ENCODE measurements at places on chromosomes 4 and X.

DNA sequence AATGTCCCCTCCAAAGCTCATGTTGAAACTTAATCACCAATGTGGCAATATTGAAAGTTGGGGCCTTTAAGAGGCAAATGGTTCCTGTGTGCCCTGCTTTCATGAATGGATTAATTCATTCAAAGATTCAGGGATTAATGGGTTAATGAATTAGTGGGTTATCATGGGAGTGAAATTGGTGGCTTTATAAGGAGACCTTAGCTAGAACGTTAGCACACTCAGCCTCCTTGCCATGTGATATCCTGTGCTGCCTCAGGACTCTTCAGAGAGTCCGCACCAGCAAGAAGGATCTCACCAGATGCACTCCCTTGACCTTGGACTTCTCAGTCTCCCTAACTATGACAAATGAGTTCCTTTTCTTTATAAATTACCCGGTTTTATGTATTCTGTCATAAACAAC is 2.6 kb upstream of the WDR19 start:
- no peak for DNase-seq

DNA sequence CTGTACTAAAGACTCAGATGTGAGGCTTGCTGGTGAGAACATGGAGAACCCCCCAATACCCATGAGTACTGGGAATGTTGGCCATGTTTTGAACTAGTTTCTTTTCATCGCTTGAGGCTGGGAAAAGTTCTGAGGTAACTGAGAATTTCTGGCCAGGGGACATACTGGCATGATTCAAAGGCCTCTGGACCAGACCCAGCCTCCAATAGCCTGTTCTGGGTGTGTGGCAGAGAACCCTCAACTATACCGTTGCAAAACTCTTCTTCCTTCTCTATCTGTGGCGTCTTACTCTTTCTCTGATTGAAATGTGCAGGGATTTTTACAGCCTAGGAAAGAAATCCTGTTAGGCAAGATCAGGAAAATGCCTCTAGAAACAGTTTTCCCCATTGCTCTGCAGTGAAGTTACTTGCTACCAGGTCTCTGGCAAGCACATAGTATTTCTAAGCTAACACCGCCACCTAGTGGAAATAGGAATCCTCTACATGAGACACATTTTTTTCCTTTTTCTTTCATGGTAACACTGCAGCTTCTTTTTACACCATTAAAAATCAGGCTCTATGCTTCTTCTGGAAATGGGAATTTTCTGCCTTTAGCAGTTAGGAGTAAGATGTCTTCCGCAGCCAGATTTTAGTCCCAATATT is 170.7 kb upstream of the ZCCHC13 start:
- DNase-seq = no peak

- no peak for DNase-seq
Observed at GRCh38 chrX:124127496-124127895, 166.0 kb downstream of the STAG2 start.

DNA sequence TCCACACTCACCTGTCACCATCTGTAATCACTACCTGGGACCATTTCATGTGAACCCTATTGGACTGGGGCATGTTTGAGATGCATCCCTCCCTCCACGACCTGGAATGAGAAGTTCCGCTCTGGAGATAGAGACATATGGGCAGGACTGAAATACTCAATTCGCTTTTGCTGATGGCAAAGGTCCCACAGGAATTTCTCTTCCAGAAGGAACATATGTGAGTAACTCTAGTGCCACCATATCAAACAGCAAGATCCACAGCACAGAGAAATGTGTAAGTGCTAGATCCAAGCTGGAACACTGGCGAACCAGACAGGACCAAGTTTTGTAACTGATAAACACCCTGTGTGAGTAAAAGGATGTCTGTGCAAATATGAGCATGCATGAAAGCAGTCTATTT is 43.9 kb downstream of the SEL1L3 start:
- DNase-seq = no peak

DNA sequence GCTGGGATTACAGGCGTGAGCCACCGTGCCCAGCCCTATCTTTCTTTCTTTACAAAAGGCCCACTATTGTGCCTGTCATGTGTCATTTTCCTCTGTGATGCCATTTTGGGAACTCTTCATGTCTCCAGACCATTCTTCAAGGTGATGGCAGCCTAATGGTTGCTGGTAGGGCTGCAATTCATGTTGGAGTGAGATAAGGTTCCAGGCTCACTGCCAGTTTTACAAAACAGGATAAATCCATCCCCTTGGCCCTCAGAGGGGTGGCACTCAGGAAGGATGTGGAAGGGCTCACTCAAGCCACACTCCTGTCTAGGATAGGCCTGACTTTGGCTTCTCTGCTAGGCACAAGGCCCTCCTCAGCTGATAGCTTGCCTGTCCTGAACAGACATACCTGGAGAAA is 3.8 kb downstream of the TCEAL9 start:
- DNase-seq = no peak

DNA sequence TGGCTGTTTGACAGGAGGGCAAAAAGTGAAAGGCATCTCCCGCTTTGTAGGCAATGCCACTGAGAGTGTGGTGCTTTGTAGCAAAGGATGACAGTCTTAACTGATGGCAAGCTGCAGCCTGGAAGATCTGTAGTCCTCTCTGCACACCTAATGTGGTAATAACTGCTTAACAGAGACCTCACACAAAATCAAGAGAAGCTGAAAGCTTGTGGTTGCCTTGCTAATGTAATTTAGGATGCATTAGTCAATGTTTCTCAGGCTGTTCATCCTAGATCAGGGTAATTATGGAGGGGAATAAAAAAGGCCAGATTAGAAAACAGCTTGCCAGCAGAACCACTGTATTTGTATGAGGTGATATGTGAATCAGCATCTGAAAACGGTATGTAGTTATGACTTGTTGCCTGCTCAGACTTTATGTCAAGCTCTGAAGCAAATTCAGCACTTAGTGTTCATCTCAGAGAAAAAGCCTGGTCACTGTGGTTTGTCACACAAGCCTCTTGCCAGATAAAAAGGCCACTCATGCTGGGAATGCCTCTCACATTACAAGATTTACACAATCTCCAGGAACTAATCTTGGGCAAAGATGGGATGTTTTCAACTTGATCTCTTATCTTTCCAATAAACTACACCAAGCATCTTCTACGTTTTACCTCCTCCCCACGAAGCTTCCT is 130.8 kb downstream of the ENOX2 start:
- no peak for DNase-seq

GRCh38 chrX:133838761-133839676 is 146.4 kb downstream of the GPC3 start:
- no peak for DNase-seq

DNA sequence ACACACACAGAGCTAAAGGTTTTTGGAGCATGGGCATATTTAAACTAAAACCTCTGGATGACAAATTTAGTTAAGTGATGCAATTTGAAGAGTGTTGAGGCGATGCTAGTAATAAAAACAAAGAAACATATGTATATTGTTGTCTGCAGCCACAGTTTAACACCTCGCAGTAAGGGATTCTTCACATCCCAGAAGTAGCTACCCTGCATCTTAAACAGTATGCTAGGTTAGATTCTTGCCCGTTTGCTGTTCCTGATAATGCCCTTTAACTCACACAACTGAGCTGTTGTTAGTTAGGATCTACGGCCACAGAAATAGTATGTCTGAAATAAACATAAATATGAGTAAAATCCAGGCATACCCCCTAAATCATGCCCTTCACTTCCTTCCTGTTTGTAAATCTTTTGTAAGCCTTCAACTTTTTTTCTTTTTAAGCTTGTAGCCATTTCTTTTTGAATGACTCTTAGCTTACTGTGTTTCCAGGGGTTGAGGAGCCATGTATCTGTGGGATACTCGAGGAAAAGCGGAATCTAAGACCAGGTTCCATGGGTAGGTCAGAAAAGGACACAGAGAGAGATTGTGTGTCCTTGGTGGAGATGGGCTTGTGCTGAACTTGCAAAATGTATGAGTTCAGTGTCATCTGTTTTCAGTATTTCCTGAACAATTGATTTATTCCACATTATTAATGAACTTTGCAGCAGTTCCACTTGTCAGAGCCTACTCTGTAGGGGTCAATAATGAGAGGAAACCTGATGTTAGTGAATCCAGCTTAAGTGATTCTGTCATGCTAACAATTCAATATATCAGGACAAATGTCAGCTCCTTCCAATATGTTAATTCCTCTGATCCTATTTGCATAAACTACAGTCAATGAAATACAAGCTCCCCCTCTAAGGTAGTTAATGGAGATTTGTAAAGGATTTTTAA is 349.6 kb downstream of the GPAT3 start:
- no peak for DNase-seq

GRCh38 chr4:154942176-154942575 is 161.1 kb downstream of the RBM46 start:
- DNase-seq = no peak

GRCh38 chr4:67035501-67035900 is 509.8 kb downstream of the CENPC start:
- no peak for DNase-seq

- no peak for DNase-seq
Observed at GRCh38 chr4:157043131-157043530, 32.8 kb upstream of the GLRB start.

- no peak for DNase-seq
Observed at GRCh38 chr4:110988722-110989121, 365.8 kb upstream of the PITX2 start.

GRCh38 chrX:121585626-121586025 is 538.2 kb downstream of the GLUD2 start:
- DNase-seq = no peak

GRCh38 chr4:7736436-7737267 is 203.0 kb downstream of the AFAP1 start:
- DNase-seq = no peak

DNA sequence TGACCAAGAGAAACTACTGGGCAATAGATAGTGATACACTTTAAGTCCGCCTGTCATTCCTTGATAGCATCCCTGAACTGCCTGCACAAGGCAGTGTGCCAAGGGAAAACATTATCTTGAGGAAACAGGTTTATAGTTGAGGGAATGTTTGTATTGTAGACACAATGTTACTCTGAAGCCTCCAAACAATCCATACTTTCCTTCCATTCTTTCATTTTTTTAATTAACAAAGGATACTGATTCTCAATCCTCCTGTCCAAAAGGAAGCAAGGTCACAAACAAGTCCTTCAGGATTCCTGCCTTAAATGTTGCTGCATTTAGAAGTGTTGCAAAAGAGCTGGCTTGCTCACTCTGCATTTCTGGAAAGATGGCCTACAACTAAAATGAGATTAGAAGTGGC is 61.7 kb upstream of the PRSS48 start:
- no peak for DNase-seq

GRCh38 chrX:123771449-123772064 is 38.7 kb upstream of the THOC2 start:
- DNase-seq = no peak

DNA sequence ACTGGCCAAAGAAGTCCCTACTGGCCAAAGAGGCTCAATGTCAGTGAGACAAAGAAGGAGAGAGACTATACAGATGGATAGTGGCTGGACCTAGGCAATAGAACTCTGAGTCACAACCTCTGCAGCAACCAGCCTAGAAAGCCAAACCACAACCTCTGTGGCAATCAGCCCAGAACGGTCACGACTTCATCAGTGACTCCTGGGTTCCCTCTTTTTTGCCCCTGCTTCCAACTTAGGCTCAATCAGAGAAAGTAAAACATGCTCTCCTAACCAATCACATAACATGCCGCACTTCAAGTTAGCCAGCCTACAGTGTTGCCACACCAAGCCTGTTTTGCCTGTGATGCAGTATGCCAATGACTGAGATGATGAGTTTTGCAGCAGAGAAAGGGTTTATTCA is 203.4 kb downstream of the ANAPC10 start:
- DNase-seq = no peak

DNA sequence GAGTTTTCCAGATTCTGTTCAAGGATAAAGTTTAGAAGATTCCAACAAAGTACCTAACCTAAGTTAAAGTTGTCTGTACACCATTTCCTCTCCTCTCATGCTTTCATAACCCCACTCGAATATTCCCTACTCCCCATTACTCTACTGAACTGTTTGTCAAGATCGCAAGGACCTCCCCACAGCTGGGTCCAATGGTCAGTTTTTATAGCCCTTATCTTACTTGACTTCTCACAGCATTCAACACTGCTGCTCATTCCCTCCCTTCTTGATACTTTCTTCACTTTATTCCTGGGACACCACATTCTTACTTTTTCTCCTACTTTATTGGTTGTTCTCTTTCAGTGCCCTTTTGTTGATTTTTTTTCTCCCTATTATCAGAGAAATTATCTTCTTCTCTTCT is 30.9 kb downstream of the QDPR start:
- DNase-seq = no peak

GRCh38 chr4:59570860-59571476 is 1629.2 kb upstream of the ADGRL3 start:
- DNase-seq = no peak

- DNase-seq = no peak
Observed at GRCh38 chrX:21972721-21973120, 32.2 kb downstream of the SMS start.

Data from stimulated activated CD4-positive, alpha-beta T cell treated with anti-CD3 and anti-CD28 coated beads, Interleukin-1b, Interleukin-23, amount 100 ng/mL, for 1 hour (primary cell).